ENCODE measurements at places on chromosomes 7 and 10. TPM values are rescaled to one million over a fixed set of nuclear protein-coding genes. Genes with fewer than 3 reads are reported as not detected.
A peak's percentile ranks its signal among the peaks of the same experiment; 100 is the strongest.

Gene TFEC
- 0.17 TPM for polyA plus RNA-seq

Gene TDRD1
- polyA plus RNA-seq: 0.03 TPM

Gene SCRN1
- polyA plus RNA-seq: 1.2 TPM

Gene TRIM4
- 8.8 TPM for polyA plus RNA-seq

Gene TMEM270
- not detected for polyA plus RNA-seq

Gene KCNIP2
- 0.58 TPM for polyA plus RNA-seq

Gene PDE1C
- polyA plus RNA-seq: 0.42 TPM

Gene PYROXD2
- 1.6 TPM for polyA plus RNA-seq

Gene PRPS1L1
- not detected for polyA plus RNA-seq

DNA sequence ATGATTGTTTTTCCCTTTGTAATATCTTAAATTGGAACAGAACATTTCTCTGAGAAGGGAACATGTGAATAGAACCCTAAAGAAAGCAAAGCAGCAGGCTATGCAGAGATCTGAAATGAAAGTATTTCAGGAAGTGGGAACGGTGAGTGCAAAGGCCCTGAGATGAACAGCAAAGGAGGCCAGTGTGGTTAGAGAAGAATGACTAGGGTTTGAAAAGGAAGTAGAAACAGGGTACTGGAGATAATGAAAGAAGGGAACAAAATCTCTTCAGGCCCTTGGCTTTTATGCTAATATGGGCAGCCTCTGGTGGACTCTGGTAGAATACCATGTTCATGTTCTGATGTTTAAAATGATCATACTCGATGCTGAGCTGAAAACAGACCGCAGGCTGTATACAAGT is 22.2 kb downstream of the ARHGAP21 start:
- DNase-seq: no peak

GRCh38 chr7:94943134-94943533 is 35.7 kb downstream of the PPP1R9A start:
- no peak for DNase-seq

DNA sequence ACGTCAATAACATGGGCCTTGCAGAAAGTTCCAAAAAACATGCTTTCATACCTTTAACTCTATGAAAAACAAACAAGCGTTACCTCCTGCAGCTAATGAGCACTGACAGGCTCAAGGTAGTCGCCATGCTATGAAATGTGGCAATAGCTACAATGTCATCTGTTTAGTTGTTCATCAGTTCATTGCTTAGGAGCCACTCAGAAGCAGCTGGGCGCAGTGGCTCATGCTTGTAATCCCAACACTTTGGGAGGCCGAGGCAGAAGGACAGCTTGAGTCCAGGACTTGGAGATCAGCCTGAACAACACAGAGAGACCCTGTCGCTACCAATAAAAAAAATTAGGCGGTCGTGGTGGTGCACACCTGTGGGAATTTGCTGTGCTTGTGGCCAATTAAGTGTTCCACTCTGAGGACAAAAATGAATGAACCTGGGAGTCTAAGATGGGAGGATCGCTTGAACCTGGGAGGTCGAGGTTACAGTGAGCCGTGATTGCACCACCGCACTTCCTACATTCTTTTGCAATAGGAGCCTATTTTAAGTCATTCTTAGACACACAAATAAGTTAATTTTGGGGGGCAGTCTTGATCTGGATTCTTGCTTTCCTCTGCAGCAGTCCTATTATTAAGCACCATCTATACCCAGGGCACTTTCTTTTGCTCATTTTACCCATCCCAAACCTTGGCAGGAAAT is 276.2 kb upstream of the KLF14 start:
- peak; percentile 58 for DNase-seq

DNA sequence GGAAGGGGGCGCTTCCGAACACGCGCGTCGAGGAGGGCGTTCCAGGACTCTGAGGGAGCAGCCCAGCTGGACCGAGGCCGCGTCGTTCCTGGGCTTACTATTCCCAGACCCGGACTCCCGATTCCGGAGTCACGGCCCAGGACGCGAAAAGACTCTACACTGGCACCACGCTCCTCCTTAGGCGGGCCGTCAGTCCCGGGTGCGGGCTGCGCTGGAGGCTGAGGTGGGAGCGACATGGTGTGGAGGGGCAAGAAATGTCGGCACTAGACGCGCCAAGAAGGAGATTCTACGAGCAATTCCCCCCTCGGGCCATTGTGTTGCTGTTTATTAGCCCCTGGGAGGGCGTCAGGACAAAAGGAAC is 584 bp upstream of the RUNDC3B start:
- DNase-seq: peak; percentile 20

DNA sequence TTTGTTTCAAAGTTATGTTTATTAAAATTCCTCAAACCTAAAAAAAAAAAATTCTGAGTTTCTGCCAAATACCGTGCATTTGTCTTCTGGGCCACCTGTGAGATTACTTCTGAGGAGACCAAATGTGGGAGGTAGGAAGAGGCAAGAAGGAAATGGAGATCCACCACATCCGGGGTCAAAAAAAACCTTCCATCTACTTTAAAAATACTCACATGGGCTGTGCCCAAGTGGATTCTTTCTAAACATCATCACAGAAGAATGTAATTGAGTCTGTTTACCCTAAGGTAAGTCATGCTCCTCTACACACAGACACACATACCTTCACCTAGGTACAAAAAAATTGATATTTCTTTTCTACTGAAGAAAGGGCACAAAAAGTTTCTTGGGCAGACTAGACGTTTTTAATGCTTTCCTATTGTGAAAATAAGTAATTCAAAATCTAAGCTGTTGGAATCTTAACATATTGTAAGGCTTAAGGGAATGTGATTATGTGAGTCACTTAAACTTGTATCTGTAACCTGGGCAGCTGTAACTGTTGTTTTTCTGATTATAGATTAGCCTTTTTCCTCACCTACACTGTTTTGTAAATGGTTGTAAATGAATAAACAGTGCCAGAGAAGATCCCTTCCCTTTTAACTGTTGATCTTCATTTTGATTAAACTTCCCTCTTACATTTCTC is 19.1 kb upstream of the SPOCK2 start:
- DNase-seq: no peak

DNA sequence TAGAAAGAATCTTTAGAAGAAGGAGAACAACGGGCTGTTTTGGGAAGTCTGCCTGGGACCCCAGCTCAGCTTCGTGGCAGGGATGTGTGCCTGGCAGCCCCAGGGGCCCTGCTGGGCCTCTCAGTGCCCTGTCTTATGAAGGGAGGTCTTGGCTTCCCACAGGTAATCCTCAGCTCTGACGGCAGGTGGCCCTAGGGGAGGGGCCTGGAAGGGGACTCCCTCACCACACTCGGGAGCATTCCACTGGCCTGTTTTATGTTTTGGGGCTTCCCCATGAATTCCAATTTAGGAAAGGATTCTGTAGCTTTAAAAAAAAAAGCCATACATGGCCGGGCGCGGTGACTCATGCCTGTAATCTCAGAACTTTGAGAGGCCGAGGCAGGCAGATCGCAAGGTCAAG is 3.0 kb upstream of the DMBT1 start:
- no peak for DNase-seq

DNA sequence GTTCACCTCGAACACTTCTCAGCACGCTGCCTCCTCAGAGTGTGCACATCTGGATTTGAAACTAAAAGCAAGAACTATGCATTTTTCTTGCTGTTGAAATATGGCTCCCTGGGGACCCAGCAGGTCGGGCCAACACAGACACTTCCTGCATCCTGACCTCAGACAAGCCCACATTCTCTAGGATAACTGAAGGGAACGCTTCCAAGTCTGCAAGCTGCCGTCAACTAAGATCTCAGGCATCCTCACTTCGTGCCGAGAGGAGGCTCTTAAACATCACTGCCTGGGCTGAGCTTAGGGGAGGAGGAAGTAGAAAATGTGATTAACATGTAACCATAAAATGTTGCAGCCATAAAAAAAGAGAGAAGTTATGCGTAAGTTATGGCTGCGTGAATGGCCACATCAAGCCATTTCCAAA is 65.5 kb downstream of the PYROXD2 start:
- peak; percentile 63 for DNase-seq

GRCh38 chr10:69874449-69874848 is 72.7 kb downstream of the COL13A1 start:
- peak; percentile 12 for DNase-seq

GRCh38 chr10:10958041-10958440 is 59.6 kb upstream of the CELF2 start:
- no peak for DNase-seq

DNA sequence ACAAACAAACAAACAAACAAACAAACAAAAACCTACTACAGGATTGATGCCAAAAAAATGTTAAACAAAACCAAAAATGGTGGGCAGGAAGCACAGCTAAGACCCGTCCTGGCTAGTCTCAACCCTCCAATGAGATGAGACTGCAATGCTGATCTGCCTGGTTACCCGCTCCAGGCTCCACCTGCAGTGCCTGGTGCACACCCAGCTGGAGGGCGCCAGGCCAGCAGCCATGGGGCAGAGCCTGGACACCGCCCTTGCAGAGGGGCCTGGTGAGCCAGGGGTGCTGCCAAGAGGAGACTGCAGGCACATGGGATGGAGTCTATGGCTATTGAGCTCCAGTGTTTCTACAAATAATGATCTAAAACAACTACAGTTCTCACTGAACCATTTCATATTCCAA is 107.0 kb downstream of the LARP4B start:
- no peak for DNase-seq

GRCh38 chr7:105336009-105336408 is 52.7 kb downstream of the SRPK2 start:
- no peak for DNase-seq

- DNase-seq: no peak
Measured at GRCh38 chr7:56483861-56484550, 367.8 kb upstream of the NUPR2 start.

DNA sequence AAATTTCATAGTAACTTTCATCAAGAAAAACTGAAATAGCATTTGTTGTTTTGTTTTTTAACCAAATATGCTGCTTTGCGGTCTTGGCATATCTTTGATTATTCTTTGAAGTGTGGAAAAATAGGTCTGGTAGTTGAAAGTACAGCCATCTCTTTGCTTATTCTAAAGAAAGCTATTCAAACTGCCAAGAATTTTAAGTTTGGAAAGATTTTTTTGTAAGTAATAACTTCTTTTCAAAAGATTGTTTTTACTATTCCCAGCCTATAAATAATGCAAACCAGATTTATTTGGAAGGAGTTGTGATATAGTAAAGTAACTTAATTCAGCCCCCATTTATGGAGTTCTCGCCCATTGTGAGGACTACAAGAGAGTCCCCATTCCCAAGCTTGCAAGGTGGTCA is 87.0 kb downstream of the ADD3 start:
- no peak for DNase-seq

- no peak for DNase-seq
Measured at GRCh38 chr10:58715061-58715460, 202.4 kb downstream of the BICC1 start.

GRCh38 chr7:134176037-134176350 is 48.9 kb downstream of the LRGUK start:
- no peak for DNase-seq

GRCh38 chr10:25745976-25746375 is 188.1 kb upstream of the MYO3A start:
- DNase-seq: no peak

DNA sequence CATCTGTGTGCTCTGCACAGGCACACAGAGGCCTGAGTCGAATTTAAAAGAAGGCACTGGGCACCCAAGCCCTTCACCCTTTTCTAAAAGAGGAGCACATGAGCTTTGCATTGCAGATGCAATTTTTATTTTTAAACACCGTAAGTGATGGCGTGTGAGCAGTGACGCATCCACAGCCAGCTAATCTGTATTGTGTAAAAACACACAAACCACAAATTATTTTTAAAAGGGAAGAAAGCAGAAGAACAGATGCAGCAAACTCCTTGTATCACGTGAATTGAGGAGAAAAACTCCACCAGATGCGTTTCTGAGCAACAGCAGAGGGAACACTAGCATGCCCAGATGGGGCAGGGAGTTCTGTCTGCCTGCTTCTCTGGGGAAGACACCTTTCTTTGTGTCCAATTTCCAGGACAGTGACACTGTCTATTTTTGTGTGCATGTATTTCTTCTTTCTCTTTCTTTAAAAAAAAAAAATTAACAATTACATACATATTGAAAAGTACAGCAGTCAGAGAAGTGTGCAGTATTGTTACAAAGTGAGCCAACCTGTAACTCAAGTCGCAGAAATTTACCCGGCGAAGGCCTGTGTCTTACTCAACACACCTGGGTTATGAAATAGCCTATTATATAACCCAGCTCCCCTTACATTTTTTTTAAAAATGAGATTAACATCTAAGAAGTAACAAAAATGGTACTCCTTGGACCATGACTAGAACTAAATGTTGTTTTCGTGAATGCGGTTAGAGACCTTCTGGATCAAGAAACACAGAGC is 39.2 kb downstream of the EEPD1 start:
- no peak for DNase-seq

- no peak for DNase-seq
Measured at GRCh38 chr10:47294501-47294900, 5.5 kb upstream of the GDF10 start.

DNA sequence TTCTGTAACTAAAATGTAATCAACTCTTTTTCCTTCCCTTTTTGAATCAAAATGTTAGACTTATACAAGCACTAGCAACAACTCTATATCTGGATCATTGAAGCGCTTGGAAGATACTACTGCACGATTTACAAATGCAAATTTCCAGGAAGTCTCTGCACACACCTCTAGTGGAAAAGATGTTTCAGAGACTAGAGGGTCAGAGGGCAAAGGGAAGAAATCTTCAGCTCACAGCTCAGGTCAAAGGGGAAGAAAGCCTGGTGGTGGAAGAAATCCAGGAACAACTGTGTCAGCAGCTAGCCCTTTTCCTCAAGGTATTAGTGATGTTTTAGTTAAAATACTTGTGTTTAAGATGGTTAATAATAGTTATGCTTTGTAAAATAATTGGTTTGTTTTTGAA is 136.4 kb downstream of the MLLT10 start:
- DNase-seq: no peak

- no peak for DNase-seq
Measured at GRCh38 chr7:112414855-112415490, 35.3 kb upstream of the IFRD1 start.

DNA sequence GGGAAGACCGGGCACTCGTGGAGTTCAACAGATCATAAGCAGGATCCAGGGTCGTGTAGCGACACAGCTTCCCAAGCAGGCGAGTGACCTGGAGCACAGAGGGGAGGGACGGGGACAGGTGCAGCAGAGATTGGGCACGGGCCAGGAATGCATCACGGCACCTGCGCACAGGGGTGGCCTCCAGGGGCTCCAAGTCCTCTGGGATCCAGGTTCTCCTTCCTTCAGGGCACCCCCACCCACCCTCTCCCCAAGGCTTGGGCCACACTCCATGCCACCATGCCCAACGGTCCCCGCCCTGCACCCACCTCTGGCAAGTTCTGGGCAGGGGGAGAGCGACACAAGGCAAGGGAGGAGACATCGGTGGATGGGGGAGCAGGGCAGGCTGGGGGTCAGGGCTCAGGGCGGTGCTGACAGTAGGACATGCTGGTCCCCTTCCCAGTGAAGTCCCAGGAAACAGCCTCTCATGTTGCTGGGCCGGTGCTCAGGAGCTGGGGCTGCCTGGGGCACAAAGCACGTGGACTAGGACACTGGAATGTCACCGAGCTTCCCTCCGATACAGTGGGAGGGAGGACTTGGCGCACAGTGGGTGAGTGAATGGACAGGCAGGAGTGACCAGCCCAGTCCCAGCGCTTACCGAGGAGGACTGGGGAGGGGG is 597.3 kb downstream of the PTPRN2 start:
- DNase-seq: no peak

Data from psoas muscle (tissue), 8 donors.